ENCODE measurements at places on chromosomes 5 and 9. TPM values are rescaled to one million over a fixed set of nuclear protein-coding genes. Genes with fewer than 3 reads are reported as not detected.

FBLL1 gene
- total RNA-seq: not detected

PCDHGA8 gene
- 0.22 TPM for total RNA-seq

PCDHGB3 gene
- total RNA-seq: 0.71 TPM

ADRB2 gene
- 2.1 TPM for total RNA-seq

GRCh38 chr9:129609486-129610212, 11.3 kb downstream of the C9orf50 start:
- peak overlapping the region; percentile 96 for H3K4me3 ChIP-seq
- no peaks in the 10 kb centered on the region for H3K36me3 ChIP-seq
- H3K4me1 ChIP-seq: peaks cover 42% of the 10 kb centered on the region
- DNase-seq: peak; percentile 27

CTNNAL1 gene
- 2.3 TPM for total RNA-seq

- H3K36me3 ChIP-seq: no peaks in the 10 kb centered on the region
- DNase-seq: no peak
- no peaks in the 10 kb centered on the region for H3K4me1 ChIP-seq
- H3K27me3 ChIP-seq: no peaks in the 10 kb centered on the region
- H3K4me3 ChIP-seq: no peak overlapping the region
- no peak overlapping the region for H3K27ac ChIP-seq
Measured at GRCh38 chr5:158565017-158565789, 534.5 kb downstream of the EBF1 start.

FREM1 gene
- not detected for total RNA-seq

FGFR4 gene
- total RNA-seq: 3.0 TPM

- H3K4me3 ChIP-seq: no peak overlapping the region
- no peaks in the 10 kb centered on the region for H3K36me3 ChIP-seq
- H3K27ac ChIP-seq: no peak overlapping the region
- DNase-seq: no peak
Measured at GRCh38 chr9:38118862-38119438, 49.9 kb upstream of the SHB start.

GRCh38 chr9:104482921-104483570, 21.0 kb upstream of the OR13F1 start:
- H3K36me3 ChIP-seq: no peaks in the 10 kb centered on the region
- H3K4me1 ChIP-seq: no peaks in the 10 kb centered on the region
- H3K4me3 ChIP-seq: no peak overlapping the region
- no peak overlapping the region for H3K27ac ChIP-seq
- no peaks in the 10 kb centered on the region for H3K27me3 ChIP-seq

DNA sequence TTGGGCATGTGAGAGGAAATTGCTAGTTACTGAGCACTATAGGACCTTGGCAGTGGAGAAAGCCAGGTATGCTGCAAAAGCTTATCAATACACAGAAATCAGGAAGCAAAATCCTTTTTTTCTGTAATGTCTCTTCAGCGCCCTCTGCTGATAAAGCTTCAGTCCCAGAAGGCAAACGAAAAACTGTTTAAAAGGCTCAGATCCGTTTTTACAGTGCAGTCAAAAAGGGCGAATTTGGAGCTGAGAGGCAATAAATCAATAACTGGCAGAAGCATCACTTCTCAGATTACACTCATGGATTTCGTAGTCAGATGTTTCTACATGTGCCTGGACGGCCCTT, 1.1 kb upstream of the MAN2A1 start:
- no peaks in the 10 kb centered on the region for H3K27me3 ChIP-seq
- peak overlapping the region; percentile 93 for H3K27ac ChIP-seq
- no peaks in the 10 kb centered on the region for H3K36me3 ChIP-seq
- peak overlapping the region; percentile 95 for H3K4me3 ChIP-seq
- peaks cover 15% of the 10 kb centered on the region for H3K4me1 ChIP-seq

DNA sequence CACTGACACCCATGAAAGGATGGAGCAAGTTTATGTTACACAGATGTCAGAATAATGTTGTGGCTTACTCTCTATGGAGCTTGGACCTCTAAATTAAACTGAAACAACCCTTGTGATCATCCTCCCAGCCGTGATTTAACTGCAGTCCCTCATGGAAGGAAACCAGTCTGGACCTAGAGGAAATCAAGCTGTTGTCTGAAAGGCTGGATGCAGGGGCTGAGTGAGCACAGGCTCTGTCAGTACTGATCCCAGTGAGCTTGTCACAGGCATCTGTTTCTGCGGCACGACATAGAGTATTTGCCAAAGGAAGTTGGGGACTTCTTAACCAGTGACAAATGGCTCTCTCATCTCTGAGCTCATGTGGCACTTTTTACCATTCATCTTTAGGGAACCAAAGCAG, 282.9 kb upstream of the MAP3K1 start:
- H3K27ac ChIP-seq: no peak overlapping the region
- no peaks in the 10 kb centered on the region for H3K36me3 ChIP-seq
- peaks cover 4% of the 10 kb centered on the region for H3K4me1 ChIP-seq
- no peak overlapping the region for H3K4me3 ChIP-seq
- no peak for DNase-seq

MAP1B gene
- total RNA-seq: not detected

DNA sequence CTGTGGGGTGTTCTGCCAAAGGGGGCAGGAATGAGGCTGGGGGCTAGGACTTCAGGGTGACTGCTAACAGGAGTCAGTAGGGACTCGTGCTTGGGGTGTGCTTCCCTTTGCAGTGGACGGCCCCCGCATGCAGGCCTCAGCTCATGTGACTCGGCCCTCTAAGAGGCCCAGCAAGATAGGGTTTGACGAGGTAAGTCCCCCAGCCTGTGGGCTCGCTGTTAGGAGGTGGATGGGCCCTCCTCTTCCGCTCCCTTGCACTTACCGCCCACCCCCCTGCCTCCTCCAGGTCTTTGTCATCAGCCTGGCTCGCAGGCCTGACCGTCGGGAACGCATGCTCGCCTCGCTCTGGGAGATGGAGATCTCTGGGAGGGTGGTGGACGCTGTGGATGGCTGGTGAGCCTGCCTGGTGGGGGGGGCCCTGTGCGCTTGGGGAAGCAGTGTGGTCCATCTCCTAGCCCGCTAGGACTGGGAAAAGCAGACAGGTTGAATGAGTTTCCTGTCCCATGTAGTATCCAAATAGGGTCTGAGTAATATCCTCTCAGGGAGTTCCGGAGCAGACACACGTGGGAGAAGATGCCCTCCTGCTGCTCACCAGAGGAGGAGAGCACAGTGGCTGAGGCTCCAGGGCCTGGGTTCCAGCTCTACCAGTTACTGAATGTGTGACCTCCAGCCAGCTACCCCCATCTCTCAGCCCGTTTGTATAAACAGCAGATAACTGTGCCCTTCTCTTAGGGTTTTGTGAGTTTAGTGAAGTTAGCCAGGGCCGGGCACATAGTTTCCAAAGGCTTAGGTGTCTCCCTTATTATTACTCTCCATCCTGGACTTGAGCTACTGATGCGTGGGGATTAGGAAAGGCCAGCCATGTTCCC, 8.2 kb downstream of the CERCAM start:
- no peak overlapping the region for H3K4me3 ChIP-seq
- H3K27ac ChIP-seq: no peak overlapping the region
- H3K27me3 ChIP-seq: no peaks in the 10 kb centered on the region
- no peak for DNase-seq
- no peaks in the 10 kb centered on the region for H3K4me1 ChIP-seq
- H3K36me3 ChIP-seq: no peaks in the 10 kb centered on the region

GRCh38 chr9:71758785-71759184, 9.5 kb downstream of the CEMIP2 start:
- no peak for DNase-seq
- H3K27ac ChIP-seq: no peak overlapping the region
- no peaks in the 10 kb centered on the region for H3K36me3 ChIP-seq
- no peaks in the 10 kb centered on the region for H3K27me3 ChIP-seq
- H3K4me1 ChIP-seq: peaks cover 36% of the 10 kb centered on the region

- H3K36me3 ChIP-seq: no peaks in the 10 kb centered on the region
- no peak overlapping the region for H3K27ac ChIP-seq
- no peak for DNase-seq
Measured at GRCh38 chr9:134597041-134597913, 44.3 kb upstream of the COL5A1 start.

SEMA6A gene
- total RNA-seq: not detected

TRAF1 gene
- 126 TPM for total RNA-seq

DNA sequence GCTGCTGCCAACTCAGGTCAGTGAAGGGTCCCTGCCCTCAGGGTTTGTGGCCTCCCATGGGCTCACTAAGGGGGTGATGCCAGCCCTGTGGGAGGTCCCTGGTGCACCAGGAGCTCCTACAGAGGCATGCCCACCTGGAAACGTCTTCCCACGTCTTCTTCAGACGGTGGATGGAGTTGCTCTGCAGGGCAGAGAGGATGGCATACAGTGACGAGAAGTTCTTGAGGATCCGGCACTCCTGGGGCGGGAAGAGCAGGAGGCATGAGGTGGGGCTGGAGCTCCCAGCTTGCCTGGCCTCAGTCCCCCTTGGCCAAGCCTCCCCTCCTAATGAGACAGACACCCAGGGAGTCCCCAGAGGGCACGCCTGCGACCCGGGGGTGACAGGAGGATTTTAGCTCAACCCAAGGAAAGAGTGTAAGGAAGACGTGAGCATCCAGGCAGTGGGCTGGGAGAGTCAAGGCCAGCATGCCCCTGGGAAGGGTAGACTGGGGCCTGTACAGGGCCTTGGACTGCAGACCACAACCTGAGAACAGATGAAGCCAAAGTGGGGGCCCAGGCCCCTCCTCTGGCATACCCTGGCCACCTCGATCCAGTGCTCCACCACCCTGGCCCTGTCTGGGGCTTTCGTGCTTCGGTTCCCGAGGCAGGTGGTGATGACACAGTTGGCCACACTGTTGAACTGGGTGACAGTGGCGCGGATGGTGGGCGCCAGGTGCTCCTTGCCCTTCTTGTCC, 14.4 kb downstream of the RALGDS start:
- H3K36me3 ChIP-seq: peaks cover 53% of the 10 kb centered on the region
- no peak overlapping the region for H3K27ac ChIP-seq
- no peaks in the 10 kb centered on the region for H3K4me1 ChIP-seq
- DNase-seq: no peak
- H3K4me3 ChIP-seq: no peak overlapping the region
- no peaks in the 10 kb centered on the region for H3K27me3 ChIP-seq

SAXO1 gene
- total RNA-seq: 0.26 TPM

GRCh38 chr9:1879501-1879900, 135.6 kb upstream of the SMARCA2 start:
- H3K4me1 ChIP-seq: no peaks in the 10 kb centered on the region
- no peak for DNase-seq
- peaks cover 8% of the 10 kb centered on the region for H3K27me3 ChIP-seq
- H3K4me3 ChIP-seq: no peak overlapping the region
- no peaks in the 10 kb centered on the region for H3K36me3 ChIP-seq
- no peak overlapping the region for H3K27ac ChIP-seq

DNA sequence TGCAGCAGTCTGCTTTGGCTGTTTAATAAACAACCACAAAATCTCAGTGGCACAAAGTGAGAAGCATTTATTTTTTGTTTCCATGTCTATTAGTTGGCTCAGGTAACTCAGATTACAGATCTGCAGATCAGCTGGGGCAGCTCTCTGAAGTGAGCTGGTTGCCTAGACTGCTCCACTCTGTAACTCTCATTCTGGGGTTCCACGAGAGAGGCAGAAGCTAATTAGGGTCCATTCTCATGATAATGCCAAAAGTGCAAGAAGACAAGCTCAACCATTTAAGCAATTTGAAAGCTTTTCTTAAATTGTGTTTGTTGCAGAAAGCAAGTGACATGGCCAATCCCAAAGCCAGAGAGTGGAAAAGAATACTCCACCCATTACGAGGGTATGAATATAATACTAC, 13.2 kb downstream of the MEIKIN start:
- no peaks in the 10 kb centered on the region for H3K4me1 ChIP-seq
- H3K27me3 ChIP-seq: peaks cover 5% of the 10 kb centered on the region
- H3K4me3 ChIP-seq: no peak overlapping the region
- no peaks in the 10 kb centered on the region for H3K36me3 ChIP-seq

DNA sequence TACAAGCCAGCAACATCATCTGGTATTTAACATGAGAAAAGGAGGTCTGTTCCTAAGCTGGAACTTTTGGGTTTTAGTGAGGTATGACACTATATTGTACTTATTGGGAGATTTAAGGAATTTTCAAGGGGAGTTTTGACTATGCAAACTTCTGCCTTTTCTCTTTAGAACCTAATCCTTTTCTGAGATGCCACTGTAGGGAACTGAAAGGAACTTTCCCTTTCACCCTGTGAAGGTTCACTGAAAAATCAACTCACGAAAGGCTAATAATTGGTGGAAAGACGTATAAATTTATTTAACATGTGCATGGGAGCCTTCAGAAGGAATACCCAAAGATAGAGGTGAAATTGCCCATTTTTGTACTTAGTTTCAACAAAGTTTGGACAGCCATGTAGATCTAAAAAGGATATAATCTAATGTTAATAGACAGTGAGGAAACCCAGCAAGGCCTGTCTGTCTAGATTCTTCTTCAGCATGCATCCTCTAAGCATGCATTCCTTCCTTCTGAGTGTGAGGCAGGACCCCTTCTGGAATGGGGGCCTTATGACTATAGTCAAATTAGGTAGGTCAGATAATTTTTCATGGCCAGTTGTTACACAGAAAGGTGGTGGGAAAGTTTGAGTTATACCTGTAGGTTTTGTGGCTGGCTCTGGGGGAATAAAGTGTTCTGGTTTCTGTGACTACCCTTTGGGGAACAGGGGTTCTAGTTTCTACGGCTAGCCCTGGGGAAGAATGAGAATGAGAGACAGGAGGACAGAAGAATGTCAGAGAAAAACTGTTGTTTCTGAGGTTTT, 200.3 kb downstream of the C9orf152 start:
- DNase-seq: no peak
- peaks cover 2% of the 10 kb centered on the region for H3K27me3 ChIP-seq
- H3K4me3 ChIP-seq: no peak overlapping the region

DNA sequence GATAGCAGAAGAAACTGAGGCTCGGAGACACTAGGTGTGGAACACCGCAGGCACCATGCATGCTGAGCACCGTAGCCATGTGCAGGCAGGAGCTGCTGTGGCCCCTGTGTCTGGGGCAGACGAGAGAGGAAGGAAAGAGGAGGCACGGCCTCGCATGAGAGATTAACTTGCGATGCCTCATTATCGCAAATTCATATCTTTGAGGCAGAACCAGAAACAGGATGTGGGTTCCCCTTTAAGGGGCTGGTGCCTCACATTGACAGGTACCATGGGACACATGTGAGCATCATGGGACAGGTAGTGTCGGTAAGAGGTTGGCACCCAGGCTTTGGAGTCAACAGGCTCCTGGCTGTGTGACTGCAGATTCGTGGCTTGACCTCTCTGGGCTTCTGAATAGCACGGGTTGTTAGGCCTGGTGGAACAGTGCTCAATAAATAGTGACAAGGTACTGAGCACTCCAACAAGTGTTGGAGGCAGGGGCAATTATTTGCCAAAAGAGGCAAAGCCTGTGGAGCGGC, 40.8 kb downstream of the NAIF1 start:
- H3K36me3 ChIP-seq: no peaks in the 10 kb centered on the region
- no peaks in the 10 kb centered on the region for H3K27me3 ChIP-seq
- peaks cover 39% of the 10 kb centered on the region for H3K4me1 ChIP-seq
- H3K4me3 ChIP-seq: peak overlapping the region; percentile 85

- H3K4me1 ChIP-seq: no peaks in the 10 kb centered on the region
- no peak overlapping the region for H3K4me3 ChIP-seq
- no peaks in the 10 kb centered on the region for H3K36me3 ChIP-seq
- no peaks in the 10 kb centered on the region for H3K27me3 ChIP-seq
Measured at GRCh38 chr9:114281473-114282103, 41.3 kb upstream of the ORM1 start.

DNA sequence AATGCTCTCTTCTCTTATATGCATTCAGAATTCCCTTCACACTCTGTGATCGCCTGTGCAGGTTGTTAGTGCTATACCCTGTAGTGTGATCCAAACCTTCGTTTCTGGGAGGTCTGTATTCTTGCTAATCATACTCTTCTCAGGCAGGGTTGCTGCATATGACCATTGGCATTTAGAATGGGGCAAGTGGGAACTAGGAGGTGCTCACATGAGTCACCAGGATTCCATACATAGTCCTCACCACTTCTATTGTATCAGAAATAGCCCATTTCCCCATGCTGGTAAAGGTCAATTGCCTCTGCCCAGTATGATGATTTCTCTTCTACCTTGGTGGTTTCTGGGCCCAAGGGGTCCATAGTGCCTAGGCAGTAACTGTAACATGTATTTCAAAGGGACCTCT, 443.5 kb upstream of the CDH6 start:
- no peak overlapping the region for H3K27ac ChIP-seq
- DNase-seq: no peak
- H3K36me3 ChIP-seq: no peaks in the 10 kb centered on the region
- no peaks in the 10 kb centered on the region for H3K27me3 ChIP-seq

Data from naive thymus-derived CD8-positive, alpha-beta T cell (primary cell).